Stimulated activated CD4-positive, alpha-beta T cell treated with anti-CD3 and anti-CD28 coated beads, Interleukin-4, amount 100 ng/mL, for 4 hours (primary cell): ENCODE measurements at places on chromosomes 4 and X.

DNA sequence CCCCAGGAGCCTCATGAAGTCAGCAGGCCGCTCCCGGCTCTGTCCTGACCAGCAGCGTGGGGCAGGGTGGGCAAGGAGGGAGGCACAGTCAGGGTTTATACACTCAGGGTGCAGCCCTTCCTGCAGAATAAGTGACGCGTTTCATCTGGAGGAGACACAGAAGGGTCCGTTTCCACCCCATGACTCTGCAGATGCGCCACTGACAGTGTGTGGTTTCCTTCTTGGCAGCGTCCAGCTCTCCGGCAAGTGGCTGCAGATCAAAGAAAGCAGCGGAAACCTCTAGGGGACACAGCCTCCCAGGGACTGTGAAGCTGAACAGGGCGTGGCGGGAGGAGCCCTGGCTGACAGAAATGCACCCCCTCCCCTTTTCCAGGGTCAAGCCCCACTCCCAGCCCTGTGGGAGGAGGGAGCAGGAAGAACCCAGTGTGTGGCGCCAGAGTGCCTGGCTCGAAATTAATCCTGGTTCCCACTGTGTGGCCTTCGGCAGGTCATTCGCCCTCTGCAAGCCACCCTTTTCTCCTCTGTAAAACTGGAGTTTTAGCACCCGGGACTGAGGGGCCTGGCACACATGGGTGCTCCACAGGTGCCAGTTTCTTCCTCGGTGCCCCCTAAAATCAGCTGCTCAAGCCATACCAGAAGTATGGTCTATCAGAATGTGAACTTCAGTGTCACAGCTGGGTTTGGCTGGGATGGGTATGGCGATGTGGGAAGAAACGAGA is 17.3 kb upstream of the TBC1D14 start:
- DNase-seq, result no peak

DNA sequence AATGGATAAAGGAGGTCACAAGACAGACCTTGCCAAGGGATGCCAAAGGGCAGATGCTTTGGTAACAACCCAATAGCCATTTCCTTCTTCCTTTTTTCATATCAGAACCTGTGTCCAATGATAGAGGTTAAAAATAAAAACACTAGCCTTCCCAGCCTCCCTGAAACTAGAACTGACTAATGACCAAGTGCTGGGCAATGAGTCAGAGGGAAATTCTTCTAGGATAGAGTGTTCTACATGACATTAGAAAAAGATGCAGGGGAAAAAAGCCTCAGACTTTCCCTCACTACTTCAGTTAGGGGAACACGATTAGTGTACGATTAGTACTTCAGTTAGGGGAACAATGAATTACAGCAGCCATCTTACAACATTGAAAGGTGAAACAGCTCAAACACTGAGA is 29.3 kb upstream of the FAM47C start:
- no peak for DNase-seq

GRCh38 chr4:184596044-184596616 is 53.1 kb downstream of the CASP3 start:
- no peak for DNase-seq

- DNase-seq, result no peak
Measured at GRCh38 chrX:39819921-39820849, 277.6 kb downstream of the BCOR start.

DNA sequence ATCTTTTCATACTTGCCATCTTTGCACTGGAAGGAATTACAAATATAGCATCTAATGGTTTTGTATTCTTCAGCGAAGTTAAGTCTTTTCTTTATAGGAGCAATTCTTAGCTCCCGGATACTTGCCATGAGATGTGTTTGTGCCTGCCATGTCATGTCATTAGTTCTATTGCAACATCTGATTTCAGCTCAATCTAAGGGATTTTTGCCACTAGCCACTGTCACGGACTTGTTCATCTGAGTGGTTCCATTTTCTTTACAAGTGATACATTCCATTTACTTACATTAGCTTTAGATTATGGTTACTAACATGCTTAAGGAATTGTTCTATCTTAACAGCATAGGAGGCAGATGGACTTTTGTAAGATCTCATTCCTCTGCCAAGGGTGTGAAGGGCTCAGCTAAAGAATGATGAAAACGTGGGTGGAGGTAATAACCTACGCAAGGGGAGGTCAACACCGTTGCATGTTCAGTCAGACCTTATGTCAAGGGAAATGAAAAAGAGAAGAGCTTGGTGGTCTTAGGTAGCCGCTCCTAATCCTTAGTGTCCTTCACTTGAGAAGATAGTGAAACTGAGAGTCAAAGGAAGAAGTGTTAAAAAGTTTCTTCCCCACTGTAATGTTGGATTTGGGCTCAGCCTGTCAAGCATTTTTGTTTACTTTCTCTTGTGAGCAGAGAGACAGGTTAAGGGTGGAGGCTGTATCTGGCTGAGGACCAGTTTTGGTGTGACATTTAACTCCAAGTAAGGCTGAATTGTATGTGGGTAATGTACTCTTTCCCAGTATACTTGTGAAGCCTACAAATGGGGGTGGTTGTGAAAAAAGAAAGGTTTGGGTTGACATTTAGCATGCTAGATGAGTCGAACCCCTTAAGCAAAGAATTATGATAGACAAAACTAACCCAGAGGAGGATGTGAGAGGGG is 3.6 kb upstream of the KLHL2 start:
- no peak for DNase-seq
